GM12878 (cell line): ENCODE measurements at places on chromosomes 7 and 10.

DNA sequence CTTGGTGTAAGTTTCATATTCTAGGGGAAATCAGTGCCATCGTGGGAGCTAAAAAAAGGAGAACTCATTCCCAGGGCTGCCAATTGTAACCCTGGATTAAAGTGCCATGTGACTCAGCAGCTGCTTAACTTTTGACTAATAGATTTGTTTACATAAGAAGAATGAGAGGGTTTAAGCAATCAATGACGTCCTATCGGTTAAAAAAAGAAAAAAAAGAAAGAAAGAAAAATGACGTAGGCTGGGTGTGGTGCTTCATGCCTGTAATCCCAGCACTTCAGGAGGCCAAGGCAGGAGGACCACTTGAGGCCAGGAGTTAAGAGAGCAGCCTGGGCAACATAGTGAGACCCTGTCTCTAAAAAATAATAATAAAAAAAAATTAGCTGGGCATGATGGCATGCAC, 116.2 kb upstream of the AFAP1L2 start:
- no peak for DNase-seq

DNA sequence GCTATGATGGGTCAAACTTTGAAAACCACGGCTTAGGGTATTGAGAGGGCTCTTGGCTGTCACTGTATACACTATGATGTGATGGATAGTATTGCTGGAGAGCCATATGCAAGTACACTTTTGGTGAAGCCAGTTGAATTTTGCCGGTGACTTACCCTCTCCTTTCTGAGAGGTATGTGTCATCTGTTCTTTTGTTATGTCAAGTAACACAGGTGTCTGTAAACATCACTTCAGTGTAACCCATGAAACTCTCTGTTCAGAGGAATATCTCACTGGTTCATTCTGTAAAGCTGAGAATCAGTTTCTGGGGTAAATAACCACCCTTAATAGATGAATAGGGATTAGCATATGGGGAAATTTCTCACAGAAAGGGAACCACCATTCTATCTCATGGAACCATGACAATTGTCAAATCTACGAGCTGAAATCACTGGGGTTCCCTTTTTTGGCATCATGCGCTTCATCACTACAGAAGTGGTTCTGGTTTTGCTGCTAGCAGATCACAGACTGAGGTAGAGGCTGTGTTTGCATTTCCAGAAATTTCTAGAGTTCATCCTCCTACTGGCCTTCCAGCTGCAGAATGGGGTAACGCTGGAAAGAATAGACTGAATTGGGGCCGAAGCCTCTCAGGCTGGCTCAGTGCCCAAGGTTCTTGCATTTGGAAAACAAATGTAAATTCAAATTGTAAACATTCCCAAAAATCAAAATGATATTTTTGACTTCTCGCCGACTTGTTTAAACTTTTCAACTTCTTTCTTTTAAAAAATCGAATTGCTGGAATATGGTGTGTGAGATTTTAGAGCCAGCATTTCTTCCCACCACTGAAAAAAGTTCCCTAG, 83.3 kb upstream of the CREB5 start:
- DNase-seq = no peak

DNA sequence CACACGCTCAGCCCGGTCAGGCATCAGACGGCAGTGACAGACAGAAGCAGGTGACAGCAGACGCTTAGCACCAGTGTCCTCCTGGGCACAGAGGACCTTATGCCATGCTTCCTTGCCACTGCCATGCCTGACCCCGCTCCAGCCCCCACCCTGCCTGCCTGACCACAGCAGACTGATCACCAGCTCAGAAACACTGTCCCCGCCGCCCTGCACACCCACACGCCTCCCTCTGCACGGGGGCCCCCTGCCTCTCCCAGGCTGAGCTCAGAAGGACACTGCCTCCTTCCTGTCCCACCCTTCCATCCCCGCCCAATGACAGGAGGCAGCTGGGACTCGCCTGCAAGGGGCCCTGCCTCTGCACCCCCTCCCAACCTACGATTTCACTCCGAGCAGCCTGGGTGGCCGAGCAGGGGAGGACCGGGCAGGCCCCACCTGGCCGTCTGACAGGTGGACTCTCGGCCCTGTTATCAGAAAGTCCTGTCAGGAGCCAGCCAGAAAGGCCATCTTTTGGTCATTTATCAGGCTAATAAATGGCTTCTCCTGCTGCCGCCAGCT, 183.4 kb downstream of the ELFN1 start:
- DNase-seq = no peak

DNA sequence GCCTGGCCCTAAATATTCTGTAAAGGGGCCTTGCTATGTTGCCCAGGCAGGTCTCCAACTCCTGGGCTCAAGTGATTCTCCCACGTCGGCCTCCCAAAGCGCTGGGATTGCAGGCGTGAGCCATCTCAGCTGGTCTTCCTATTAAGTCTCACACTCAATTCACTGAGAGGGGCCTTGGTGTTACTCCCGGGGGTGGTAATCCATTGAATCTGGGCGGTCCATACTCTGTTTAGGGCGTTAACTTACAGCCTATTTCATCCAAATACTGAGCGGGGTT, 665 bp upstream of the SRRT start:
- no peak for DNase-seq

DNA sequence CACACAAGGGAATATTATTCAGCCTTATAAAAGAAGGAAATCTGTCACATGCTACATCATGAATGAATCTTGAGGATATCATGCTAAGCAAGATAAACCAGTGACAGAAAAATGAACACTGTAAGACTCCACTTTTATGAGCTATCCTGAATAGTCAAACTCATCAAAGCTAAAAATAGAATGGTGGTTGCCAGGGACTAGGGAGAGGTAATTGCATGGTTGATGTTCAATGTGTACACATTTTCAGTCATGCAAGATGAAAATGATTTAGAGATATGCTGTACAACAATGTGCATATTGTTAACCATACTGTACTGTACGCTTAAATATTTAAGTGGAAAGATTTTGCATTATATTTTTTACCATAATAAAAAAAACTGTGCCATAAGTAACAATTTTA, 1349.1 kb downstream of the XPNPEP1 start:
- DNase-seq = no peak

DNA sequence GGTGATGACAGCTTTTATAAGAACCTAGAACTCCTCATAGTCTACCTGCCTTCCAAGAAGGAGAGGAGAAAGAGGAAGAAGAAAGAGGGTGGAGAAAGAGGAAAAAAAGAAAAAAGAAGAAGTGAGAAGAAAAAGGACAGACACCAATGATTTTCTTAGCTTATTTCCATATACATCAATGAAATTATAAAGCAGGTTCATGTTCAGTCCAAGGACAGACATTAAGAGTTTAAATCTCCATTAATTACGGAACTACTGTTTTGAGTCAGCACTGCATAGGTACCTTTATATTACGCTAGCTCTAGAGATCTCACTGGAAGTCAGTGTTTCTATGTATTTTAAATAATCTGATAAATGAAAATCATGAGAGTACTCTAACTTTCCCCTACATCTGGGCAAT, 309.0 kb upstream of the HGF start:
- DNase-seq = no peak

GRCh38 chr10:46556515-46557318, at the start of gene GPRIN2:
TSS of gene GPRIN2 (minus strand) at chr10:46556658. CDS start at chr10:46550736, 5,922 bp downstream.
- no peak for DNase-seq

GRCh38 chr7:98322331-98323270, 41.1 kb downstream of the BRI3 start:
- DNase-seq = no peak

GRCh38 chr10:101038484-101038883, 7.5 kb downstream of the SFXN3 start:
- no peak for DNase-seq

DNA sequence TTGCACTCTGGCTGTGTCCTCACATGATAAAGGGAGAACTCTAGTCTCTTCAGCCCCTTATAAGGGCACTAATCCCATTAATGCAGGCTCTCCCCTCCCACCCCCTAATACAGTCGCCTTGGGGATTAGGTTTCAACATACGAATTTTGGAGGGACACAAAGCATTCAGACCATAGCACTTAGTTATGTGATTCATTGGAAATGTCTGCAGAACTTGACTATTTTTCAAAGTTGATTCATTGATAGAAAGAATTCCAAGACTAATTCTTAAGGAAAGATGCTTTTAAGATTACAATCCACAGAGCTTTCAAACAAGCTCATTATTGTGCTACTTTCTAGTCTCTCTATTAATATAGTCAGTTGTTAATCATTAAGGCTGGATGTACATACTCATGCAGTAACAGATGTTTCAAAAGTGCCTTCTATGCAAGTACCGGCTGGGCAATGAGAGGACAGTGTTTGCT, 85.3 kb upstream of the RPA3 start:
- no peak for DNase-seq

DNA sequence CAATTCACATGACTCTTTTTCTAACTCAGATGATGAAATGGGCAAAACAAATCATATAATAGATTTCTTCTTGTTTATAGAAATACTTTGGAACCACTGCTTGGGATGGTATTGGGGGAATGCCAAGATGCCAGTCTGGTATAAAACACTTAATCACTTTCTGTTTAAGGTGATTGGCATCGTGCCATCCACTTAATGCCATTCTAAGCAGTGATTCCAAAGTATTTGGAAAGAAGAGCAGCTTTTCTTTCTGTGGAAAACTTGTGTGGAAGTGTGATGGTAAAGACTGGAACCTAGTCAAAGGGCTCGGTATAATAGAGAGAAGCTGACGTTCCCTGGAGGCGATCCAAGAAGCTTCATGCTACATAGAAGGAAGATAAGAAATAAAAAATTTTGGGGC, 120.6 kb downstream of the TMEM26 start:
- no peak for DNase-seq

GRCh38 chr10:33358016-33358415, 23.5 kb upstream of the NRP1 start:
- DNase-seq = no peak

- DNase-seq = no peak
These were observed 90.3 kb downstream of the MYL10 start for GRCh38 chr7:101538596-101539459.

GRCh38 chr10:48473704-48474103, 131.2 kb downstream of the ARHGAP22 start:
- DNase-seq = no peak

DNA sequence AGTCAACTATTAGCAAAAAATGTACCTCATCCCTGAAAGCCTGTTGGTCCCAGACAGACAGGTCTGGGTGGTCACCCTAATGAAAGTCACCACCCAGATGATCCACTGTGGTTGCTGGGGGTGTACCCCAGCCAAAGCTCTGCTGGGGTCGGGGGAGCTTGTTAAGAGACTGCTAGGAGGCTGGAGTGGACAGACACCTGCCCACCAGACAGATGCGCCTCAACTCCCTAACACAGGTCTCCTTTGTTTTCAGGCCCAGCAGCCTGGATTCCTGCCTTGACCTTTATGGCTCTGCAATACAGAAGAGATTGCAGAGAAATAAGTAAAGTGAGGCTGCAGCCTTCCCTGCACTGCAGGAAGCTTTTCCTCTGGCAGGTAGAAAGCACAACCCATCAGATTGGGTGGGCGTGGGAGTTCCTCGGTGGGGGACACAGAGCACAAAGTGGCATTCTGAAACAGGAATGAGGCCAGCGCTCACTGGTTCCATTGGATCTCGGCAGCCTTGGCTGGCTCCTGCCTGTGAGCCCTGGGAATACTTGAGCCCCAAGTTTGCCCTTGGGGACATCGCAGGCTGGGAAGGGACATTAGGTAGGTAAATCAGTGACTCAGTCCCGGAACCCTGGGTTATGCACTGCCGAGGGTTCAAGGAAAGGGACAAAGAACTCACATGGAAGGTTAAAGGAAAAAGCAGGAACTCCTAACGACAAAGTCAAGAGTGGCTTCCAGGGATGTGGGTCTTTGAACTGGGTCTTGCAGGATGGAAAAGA, 18.0 kb upstream of the ZNF488 start:
- DNase-seq = no peak

DNA sequence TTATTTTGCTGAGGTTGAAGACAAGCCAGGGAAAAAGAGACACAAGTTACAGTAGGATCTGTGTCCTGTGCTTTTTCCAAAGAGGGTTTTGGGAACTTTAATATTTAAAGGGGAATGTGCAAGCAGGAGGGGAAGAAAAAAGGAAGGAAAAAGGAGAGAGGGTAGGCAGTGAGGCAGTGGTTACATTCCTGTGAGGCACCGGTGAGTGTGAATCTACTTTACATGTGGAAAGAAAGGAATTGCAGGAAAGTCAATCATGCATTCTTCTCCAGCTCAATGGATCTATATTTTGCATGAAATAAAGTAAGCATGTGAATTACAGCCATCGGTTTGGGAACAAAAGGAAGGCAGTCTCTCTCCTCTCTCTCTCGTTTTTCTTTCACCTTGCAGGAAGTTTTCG, 12.6 kb upstream of the DYNC2I1 start:
- no peak for DNase-seq

DNA sequence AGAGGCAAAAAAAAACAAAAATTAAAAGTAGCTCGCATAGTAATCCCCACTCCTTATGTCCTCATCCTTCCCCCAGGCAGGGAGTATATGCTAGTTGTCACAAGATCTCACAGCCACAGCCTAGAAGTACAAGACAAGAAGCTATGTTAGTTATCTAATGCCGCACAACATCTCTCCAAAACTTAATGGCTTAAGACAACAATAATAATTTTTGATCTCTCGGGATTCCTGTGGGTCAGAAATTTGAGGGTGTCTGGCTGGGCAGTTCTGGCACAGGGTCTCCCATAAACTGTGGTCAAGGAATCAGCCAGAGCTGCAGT, 39.7 kb downstream of the CPVL start:
- DNase-seq = no peak

- DNase-seq = no peak
These were observed 650.9 kb downstream of the GATA3 start for GRCh38 chr10:8705415-8705814.

DNA sequence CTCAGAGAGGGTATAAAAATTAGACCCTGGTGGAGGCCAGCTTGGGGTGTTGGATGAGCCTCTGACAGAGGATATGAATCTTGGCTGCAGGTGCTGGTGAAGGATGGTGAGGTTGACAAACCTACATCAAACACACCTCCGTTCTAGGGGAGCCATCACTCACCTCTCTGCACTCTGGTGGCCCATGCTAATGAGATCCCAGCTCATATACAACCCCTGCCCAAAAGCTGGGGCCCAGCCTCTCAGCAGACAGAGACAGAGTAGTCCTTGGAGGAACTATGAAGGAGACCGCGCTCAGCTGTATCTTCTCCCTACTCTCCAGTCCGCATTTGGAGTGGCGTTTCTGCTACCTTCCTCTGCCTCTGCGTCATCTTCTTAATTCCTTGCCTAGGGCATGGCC, 83.1 kb upstream of the SORCS3 start:
- DNase-seq = no peak
